NCI-H1436 treated with DMSO at 0.1 percent for 48 hours (cell line): ENCODE measurements at places on chromosomes 6 and 20.

GRCh38 chr20:62409931-62410745 lies 3.1 kb upstream of the CABLES2 start:
- DNase-seq, result peak; percentile 53

DNA sequence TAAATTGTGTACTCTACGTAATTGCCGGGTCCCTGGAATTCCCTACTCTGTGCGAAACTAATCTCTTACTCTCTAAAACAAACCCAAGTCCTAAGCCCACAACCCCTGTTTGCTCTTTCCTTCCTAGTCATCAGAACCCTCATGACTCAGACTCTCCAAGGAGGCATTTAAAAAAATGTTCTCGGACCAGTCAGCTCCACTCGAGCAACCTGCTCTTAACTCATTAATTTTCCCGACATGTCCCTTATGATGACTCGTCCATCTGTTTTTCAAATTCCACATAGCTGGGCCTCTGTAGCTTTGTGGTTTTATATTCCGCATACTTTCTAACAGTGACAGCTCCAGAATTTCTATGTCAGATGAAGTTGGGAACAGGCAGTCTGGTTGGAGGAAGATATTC lies 2.6 kb upstream of the MUC22 start:
- DNase-seq, result no peak

- DNase-seq, result no peak
These were observed 3.1 kb downstream of the CHMP4B start for GRCh38 chr20:33814238-33814712.

GRCh38 chr6:113750151-113750855 lies 106.8 kb upstream of the MARCKS start:
- DNase-seq, result no peak

- DNase-seq, result no peak
These were observed 142.7 kb downstream of the TENT5A start for GRCh38 chr6:81609736-81610135.

DNA sequence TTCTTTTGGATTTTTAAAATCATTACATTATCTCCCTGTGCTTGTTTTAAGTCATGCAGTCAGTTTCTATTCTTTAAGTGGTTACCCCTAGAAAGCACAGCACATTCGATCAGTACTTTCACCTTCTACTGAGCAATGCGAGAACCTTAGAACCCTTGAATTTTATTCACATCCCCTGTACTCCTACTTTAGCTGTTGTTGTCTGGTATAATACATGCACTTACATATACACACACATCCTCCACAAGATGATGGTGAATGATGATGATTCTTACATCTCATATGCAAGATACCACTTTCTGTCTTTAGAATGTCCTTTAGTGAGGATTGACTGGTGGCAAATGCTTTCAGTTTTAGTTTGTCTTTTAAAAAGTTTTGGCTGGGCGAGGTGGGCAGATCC lies 5.7 kb downstream of the CDC40 start:
- no peak for DNase-seq

- DNase-seq, result no peak
These were observed 106.4 kb upstream of the SSTR4 start for GRCh38 chr20:22928679-22929078.

- no peak for DNase-seq
These were observed 57.1 kb downstream of the GOPC start for GRCh38 chr6:117545161-117545595.

GRCh38 chr20:10366898-10367692 lies 66.9 kb downstream of the MKKS start:
- no peak for DNase-seq

DNA sequence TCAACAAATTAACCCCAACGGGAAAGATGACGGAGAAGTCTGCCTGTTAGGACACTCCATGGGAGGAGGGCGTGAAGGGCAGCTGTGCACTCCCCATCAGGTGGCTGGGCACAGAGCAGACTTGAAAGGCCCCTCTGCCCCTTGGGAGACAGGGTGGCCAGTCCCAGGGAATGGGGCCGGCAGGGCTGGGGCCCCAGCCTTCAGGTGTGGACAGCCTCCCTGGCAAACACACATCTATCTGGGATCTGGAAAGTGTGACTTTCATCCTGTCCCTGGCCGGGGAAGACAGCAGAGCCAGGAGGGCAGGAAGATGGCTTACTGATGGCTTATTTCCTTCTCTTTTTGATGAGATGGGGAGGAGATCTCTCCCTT lies 4.5 kb upstream of the FRMD1 start:
- DNase-seq, result no peak

DNA sequence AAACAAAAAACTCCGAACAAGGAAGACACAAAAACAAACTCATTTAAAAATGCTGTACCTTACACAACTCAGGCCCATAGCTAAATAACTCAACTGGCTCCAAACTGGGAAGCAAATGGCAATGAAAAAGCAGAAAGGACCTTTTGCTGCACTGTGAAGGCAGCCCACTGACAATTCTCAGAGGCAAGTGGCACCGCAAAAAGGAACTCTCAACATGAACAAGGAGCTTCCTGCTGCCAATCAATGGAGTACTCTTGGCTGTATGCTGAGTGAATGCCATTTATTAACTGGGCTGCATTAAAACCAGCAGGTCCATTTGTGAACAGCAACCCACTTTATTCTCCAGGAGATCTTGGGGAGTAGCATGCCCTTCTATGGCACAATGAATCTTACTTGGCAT lies 209.9 kb downstream of the PTPRK start:
- DNase-seq, result no peak

- DNase-seq, result no peak
These were observed 80.4 kb downstream of the DACT2 start for GRCh38 chr6:168239044-168239773.

GRCh38 chr6:3751730-3752530 lies 417 bp upstream of the PXDC1 start:
- DNase-seq, result no peak
